Breast epithelium (tissue), 4 donors: ENCODE measurements at places on chromosomes 1 and 21.

GRCh38 chr1:201466492-201466891 lies 2.5 kb downstream of the PHLDA3 start:
- no peak for DNase-seq

DNA sequence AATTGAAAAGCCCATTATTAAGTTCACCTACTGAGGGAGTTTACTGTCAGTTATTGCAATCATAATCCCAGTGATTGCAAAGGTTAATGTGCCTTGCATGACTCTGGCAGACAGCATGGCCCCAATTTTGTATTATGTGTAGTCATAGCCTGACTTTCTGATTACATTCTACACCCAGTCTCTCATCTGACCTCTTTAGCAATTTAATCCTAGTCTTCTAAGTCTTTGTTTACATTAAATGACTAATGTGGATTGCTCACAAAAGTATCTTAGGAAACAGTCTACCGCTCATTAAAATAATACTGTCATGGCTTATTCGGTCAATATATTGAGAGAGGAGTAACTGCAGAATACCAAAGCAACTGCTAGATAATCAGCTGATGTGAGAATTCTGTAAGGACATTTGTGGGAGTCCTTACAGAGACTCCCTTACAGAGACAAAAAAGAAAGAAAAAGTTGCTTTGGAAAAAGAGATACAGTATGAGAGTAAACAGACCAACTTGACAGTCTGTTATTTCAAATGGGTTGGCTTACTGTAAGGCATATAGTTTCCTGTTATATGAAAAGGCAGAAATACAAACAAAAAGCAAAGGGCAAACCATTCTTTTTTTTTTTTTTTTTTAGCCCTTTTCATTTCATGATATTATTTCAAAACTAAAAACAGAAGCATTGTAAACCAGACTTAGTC lies 42.8 kb downstream of the SMG7 start:
- no peak for DNase-seq

DNA sequence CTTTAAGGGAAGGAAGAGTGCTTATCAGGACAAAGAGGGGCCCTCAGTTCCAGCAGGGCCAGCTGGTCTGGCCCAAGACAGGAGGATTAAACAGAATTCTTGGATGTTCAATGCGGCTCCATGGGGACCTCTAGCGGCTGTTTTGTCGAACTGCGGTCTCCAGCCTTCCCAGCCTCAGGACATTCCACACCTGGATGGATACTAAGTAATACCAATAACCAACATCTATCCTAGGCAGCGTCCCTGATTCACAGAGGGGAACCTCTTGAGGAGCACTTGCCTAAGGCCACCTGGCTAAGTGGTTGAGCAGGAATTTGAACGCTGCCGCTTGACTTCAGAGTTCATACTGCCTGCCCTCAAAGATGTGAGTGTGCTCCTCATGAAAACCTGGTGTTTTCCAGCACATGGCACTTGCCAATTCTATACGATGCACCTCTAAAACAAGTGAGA lies 15.5 kb upstream of the CD247 start:
- peak; percentile 71 for DNase-seq

DNA sequence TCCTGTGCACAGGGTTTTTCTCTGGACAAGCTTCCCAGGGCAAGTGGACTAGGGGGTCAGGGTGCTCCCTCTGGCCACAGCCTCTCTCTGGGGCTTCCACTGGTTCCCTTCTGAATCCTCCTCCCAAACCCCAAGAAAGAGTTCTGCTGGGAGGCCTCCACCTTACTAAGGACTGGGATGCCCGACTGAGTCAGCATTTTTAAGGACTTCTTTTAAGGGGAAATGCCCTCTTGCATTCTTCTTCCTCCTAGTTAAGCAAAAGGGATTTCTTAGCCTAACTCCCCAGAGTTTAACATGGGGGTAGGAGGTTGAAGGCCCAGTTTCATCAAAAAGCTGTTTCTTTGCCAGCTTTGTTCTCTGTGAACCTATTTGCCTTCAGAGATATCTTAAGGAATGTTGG lies 99.7 kb upstream of the KRTAP19-8 start:
- DNase-seq, result no peak

DNA sequence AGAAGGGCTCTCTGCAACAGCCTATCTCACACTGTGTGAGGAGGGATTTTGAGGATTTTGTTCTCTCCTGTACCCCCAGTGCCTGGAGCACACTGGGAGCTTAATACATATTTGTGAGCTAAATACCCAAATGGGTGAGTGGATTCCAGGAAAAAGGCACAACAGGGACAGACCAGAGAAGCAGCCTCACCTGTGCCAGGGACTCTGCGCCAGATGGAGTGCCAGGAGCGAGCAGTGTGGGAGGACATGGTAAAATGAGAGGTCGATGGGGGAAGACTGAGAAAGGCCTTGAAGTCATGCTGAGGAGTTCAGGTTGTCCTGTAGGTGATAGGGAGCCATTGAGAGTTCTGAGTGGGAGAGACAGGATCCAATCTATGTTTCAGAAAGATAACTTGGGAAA lies 11.0 kb upstream of the KCNA2 start:
- DNase-seq, result no peak

GRCh38 chr1:143643148-143643885 lies 328.5 kb downstream of the FAM72C start:
- DNase-seq, result no peak

DNA sequence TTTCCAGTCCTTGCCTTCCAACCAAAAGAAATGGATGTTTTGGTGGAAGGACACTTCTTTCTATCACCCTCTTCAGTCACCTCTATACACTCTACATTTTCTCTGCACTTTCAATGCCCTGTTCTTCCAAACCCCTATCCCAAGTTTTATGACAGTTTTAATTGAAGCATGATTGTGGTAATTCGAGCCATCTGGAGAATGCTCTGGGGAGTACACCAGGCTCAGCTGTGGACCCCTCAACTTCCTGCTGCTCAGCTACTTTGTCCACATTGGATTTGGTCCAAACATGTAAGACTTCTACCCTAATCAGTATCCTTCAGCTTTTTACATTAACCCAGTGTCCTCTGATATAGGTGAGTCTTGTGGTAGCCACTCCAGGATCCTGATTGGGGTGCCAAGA lies 129.6 kb downstream of the SYT2 start:
- no peak for DNase-seq
